ENCODE measurements at places on chromosomes 6 and 20. TPM values are rescaled to one million over a fixed set of nuclear protein-coding genes. Genes with fewer than 3 reads are reported as not detected.

- DNase-seq, result no peak
These were observed 168.0 kb upstream of the CHD6 start for GRCh38 chr20:41786158-41786557.

DNA sequence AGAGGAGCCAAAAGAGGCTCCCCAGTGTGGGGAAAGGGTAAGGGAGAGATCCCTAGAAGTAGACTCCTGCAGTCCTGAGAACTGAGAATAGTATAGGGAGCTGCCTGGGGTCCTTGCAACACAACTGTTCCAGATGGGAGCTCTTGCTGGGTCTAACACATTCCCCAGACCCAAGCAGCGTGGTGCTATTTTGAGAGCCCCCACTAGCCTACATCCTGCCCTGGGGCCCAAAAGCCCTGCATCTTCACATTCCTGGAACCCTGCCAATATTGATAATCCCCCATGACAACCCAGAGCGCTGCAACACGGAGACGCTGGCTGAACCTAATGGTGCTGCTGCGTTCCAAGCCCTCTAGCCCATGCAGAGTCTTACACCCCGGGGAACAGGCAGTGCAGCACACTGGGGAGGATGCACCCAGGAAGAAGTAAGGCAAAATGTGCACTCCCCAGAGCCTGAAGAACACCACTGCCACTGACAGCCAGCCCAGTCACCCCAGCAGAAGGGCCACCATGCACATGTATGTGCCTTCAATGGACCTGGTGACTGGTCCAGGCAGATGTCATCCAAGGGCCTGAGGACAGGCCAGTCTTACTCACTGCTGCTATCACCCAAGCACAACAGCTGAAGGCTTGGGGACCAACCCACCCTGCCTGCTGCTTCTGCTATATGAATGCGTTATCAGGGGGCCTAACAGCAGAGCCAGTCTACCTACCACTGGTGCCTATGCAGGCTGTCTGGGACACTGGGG, 7.0 kb upstream of the RNF217 start:
- no peak for DNase-seq

FIG4 gene
- total RNA-seq, result 32.8 TPM

ADGB gene
- 0.36 TPM for total RNA-seq

DNA sequence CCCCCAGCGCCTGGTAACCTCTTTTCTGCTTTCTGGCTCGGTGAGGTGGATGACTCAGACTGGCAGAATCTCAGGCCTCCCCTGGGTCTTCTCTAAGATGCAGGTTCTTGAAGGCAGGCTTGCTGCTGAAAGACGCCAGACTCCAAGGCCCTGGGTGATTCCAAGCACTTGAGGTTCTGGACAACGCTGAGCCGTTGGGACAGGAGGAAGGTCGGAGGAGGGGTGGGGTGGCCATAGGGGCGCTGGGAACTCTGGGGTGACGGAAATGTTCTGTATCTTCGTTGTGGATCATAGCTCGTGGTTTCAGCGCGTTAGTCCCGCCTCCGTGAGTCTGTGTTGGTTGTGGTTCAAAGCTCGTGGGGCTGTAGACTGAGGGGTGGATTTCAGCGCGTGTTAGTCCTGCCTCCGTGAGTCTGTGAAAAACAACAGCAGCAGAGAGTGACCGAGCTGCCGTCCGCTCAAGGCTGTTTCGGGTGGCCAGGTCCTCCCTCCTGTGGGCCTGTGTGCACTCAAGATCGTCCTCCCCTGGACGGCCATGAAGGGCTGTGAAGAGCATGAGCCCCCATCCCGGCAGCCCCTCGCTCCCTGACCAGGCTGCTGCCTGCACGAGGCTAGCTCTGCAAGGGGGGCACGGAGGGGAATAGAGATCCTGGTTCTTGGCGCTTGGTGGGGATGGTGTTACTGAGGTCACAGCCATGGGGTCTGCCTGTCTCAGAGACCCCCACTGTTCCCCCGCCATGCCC, 7.7 kb downstream of the NTSR1 start:
- no peak for DNase-seq

CCN6 gene
- total RNA-seq, result not detected

DNA sequence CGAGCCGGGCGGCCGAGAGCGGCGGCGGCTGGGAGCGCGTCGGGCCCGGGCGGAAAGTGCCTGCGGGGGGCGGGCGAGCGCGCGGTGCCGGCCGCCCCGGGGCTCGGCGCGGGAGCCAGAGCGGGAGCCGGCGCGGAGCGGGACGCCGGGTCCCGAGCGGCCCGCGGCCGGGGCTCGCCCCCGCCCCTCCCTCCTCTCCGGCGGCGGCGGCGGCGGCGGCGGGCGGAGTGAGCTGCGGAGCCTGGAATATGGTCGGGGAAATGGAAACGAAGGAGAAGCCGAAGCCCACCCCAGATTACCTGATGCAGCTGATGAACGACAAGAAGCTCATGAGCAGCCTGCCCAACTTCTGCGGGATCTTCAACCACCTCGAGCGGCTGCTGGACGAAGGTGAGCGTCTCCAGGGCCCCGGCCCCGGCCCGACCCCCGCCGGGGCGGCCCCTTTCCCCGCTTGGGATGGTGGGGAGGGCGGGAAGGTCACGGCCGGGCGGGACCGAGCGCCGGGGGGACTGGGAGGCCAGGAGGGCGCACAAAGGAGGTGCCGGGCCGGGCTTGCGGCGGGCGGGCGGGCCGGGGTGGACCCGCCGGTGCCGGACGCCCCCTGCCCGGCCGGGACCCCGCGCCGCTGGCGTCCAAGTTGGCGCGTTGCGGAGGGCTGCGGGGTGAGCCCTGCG, 565 bp downstream of the QKI start:
- DNase-seq, result peak; percentile 49

RGS17 gene
- 60.7 TPM for total RNA-seq

DNA sequence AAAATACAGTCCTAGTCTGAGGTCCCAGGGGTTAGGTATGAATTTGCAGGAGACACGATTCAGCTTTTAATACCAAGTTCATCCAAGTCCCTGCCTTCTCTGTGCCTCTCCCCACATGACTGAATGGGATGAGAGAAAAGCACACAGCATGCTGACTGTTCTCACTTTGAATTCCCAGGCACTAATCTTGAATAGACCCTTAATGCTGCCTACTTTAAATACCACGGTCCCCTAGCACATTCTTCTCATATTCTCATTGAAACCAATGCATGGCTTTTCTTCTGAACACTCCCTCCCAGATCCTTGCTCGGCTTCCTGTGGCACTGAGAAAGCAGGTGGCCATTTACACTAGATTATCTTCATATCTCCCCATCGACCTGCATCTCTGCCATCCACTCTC, 30.1 kb upstream of the SCAF8 start:
- no peak for DNase-seq

DNA sequence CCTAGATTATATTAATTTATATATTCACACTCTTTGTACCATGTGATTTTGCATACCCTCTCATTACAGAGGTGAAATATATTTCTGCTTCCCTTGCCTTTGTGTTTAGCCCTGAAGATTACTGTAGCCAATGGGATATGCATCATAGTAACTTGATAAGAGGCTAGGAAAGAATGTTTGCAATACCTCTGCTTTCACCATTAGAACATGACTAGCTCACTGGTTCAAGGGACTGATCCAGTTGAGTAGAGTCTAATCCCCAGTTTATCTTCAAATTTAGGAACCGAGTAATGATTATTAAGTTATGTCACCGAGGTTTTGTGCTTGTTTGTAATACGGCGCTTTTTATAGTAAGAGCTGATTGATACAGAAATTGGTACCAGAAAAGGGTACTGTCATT, 552.6 kb upstream of the GJE1 start:
- DNase-seq, result no peak

All from cerebellum (tissue), 4 donors.